HFFc6 (cell line): ENCODE measurements at places on chromosomes 16 and 17. TPM values are rescaled to one million over a fixed set of nuclear protein-coding genes. Genes with fewer than 3 reads are reported as not detected.

The DHX58 gene
- total RNA-seq, result 3.8 to 5.4 TPM (median 4.5 TPM) in 3 replicates

GRCh38 chr16:1991948-1992703, 2.4 kb downstream of the SYNGR3 start:
- no peak overlapping the region for H3K27ac ChIP-seq
- peaks cover 1% of the 10 kb centered on the region; the same call in 1 of the 2 replicates for H3K4me1 ChIP-seq
- peak; percentile 66 for DNase-seq

The CNEP1R1 gene
- 21.2 to 25.4 TPM (median 24.7 TPM) in 3 replicates for total RNA-seq

GRCh38 chr17:73940511-73940910, 263.0 kb upstream of the RPL38 start:
- peaks cover 1% of the 10 kb centered on the region for H3K27me3 ChIP-seq
- no peak for DNase-seq
- no peaks in the 10 kb centered on the region for H3K4me1 ChIP-seq
- H3K4me3 ChIP-seq, result no peak overlapping the region

DNA sequence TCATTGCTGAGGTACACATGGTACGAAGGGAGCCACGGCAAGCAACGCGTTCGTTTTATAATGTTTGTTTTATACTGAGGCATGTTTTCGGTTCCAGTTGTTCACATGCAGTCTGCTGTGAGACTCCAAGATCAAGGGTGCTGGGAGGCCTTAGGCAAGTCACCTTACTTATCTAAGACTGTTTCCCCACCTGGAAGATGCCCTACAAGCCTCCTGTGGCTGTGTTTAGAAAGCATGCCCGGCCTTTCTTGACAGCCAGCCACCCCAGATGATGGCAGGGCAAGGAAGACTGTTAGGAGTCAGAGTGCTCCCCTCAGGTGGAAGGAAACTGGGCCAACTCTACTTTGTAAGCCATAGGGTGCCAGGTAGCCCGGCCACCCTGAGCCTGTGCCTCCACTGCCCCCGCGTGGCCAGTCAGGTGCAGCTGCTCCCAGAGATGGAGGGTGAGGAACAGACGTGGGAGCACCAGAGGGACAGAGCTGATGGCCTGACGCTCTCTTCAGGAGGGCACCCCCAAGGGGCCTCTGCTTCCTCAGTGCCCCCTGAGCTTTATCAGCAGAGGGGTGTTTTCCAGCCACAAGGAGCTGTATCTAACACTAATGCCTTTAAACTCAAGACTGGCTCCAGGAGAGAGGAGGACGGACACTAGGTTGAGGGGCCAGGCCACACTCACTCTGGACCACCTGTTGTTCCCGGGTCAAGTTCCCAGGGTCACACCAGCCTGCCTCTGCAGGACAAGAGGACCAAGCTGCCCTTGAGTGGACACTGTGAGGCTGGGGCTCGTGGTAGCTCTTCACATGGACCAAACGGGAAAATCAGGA, 5.4 kb downstream of the NAT9 start:
- peaks cover 38% of the 10 kb centered on the region for H3K4me1 ChIP-seq
- no peak overlapping the region for H3K27ac ChIP-seq
- DNase-seq, result peak; percentile 18
- H3K36me3 ChIP-seq, result peaks cover 18% of the 10 kb centered on the region
- H3K4me3 ChIP-seq, result no peak overlapping the region
